ENCODE measurements at places on chromosomes 6 and 20. TPM values are rescaled to one million over a fixed set of nuclear protein-coding genes. Genes with fewer than 3 reads are reported as not detected.

IRAK1BP1 gene
- 25.4 TPM for total RNA-seq

EPPIN gene
- total RNA-seq: not detected

KCNK15 gene
- 0.21 TPM for total RNA-seq

OR2J3 gene
- not detected for total RNA-seq

ELOVL4 gene
- 9.3 TPM for total RNA-seq

MCCD1 gene
- not detected for total RNA-seq

COL19A1 gene
- 29.4 TPM for total RNA-seq

SLC17A2 gene
- 0.11 TPM for total RNA-seq

CEP85L gene
- total RNA-seq: 73.4 TPM

DUSP15 gene
- total RNA-seq: 1.4 TPM

RNF146 gene
- total RNA-seq: 70.1 TPM

All from urinary bladder (tissue), 4 donors.